Stimulated activated CD8-positive, alpha-beta memory T cell treated with anti-CD3 and anti-CD28 coated beads, Interleukin-7, amount 100 ng/mL, for 1 hour (primary cell): ENCODE measurements at places on chromosomes 6 and 20.

DNA sequence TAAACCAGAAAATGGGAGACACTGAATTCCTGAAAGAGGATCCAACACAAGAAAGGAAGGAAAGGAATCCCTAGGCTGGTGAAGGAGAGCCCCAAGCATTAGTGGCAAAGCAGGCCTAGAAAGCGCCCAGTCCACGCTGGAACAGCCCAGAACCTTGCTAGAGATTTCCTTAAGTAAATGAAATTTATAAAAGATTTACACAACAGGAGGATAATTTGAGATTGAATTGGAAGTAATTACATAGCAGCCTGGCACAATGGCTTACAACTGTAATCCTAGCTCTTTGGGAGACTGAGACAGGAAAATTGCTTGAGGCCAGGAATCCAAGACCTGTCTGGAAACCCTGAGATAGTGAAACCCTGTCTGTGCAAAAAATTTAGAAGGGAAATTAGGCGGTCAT lies 26.8 kb upstream of the C20orf144 start:
- no peak for DNase-seq

- no peak for DNase-seq
These were observed 54.1 kb downstream of the PPP1R3G start for GRCh38 chr6:5138995-5139827.

DNA sequence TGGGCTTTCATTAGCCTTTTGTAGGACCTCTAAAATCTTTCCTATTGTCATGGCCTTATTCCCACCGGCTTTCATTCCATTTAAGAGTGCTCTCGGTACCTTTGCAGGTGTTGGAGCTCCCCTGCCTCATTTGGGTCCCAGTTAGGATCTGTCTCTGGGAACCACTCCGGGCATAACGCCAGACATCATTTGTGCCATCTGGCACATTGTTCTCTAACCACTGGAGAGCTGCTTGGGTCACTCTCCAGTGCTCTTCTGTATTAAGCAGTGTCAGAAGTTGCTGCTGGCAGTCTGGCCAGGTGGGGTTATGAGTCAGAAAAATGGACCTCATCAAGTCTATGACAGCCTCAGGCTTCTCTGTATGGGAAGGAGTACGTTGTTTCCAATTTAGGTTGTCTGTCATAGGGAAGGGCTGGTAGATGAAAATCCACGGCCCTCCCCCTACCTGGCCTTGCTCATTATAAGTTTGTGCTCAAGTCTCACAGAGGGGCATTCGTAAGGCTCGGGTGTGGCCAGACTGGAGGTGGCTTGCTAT lies 62.9 kb upstream of the MOCS1 start:
- DNase-seq: no peak

- peak; percentile 48 for DNase-seq
These were observed 59.9 kb downstream of the SULF2 start for GRCh38 chr20:47725248-47725973.

GRCh38 chr6:75210885-75211739 lies 5.3 kb upstream of the COL12A1 start:
- peak; percentile 19 for DNase-seq

GRCh38 chr6:38118791-38119365 lies 299.4 kb downstream of the ZFAND3 start:
- DNase-seq: no peak

- no peak for DNase-seq
These were observed 27.1 kb downstream of the MICA start for GRCh38 chr6:31430449-31430848.

DNA sequence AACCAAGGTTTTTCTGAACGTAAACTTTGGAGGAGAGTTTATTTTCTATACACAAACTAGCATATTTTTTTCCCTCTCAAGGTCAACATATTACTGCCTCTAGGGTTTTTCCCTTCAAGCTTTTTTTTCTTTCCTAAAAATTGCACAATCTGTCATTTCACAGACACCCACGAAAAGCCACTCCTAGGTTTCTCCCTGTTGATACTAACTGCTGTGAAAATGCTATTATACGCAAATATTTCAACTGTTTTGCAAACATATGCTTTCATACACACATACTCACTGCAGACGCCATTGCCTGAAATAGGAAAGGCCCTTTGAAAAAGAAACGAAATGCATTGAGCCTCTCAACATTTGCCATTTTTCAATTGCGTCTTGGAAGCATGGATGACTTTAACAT lies 333.0 kb downstream of the CD83 start:
- DNase-seq: no peak

DNA sequence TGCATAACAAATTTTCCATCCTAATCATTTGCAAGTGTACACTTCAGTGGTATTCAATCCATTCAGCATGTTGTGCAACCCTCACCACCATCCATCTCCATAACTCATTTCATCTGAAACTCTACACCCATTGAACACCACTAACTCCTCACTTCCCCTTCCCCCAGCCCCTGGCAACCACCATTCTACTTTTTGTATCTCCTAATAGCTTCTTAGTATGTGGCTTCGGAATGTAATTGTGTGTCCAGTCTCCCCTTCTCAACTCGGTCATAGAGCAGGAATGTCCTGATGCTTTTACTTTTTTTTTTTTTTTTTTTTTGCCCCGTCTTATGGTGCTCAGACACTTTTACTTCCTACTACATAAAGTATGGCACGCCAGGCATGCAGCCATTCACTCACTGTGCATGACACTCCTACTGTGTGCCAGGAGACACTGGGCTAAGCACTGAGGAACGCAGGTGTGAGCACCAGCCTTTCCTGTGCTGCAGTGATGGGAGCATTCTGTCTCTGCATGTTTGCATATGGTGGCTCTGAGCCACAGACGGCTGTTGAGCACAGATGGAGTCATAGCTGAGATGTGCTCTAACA lies 15.3 kb downstream of the HCK start:
- no peak for DNase-seq

GRCh38 chr20:32089637-32090362 lies 19.7 kb upstream of the TM9SF4 start:
- no peak for DNase-seq

GRCh38 chr20:35269055-35269781 lies 8.7 kb downstream of the MMP24OS start:
- DNase-seq: peak; percentile 22

GRCh38 chr6:92243315-92243714 lies 1176.0 kb downstream of the EPHA7 start:
- no peak for DNase-seq

DNA sequence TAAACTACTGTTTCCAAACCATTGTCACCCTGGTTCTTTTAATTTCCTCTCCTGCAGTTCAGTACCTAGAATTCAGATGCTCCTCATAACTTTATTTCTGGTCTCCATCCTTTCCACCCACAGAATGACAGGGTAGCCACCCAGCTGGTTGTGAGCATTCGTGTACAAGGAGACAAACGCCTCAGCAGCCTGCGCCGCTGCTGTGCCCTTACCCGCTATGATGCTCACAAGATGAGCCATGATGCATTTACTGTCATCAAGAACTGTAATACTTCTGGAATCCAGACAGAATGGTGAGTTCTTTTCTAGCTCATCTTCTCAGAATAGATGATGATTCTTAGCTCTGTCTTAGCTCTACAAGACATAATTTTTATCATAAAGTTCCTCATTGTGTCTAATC lies 18.6 kb downstream of the GTPBP2 start:
- no peak for DNase-seq

GRCh38 chr6:84597238-84597875 lies 167.0 kb downstream of the TBX18 start:
- DNase-seq: no peak

GRCh38 chr6:159729598-159730331 lies 2.5 kb downstream of the WTAP start:
- DNase-seq: no peak

GRCh38 chr6:104357928-104358327 lies 501.8 kb downstream of the HACE1 start:
- no peak for DNase-seq

GRCh38 chr6:168217216-168217879 lies 102.2 kb downstream of the DACT2 start:
- DNase-seq: no peak

GRCh38 chr6:125174626-125175025 lies 21.1 kb downstream of the TPD52L1 start:
- no peak for DNase-seq

DNA sequence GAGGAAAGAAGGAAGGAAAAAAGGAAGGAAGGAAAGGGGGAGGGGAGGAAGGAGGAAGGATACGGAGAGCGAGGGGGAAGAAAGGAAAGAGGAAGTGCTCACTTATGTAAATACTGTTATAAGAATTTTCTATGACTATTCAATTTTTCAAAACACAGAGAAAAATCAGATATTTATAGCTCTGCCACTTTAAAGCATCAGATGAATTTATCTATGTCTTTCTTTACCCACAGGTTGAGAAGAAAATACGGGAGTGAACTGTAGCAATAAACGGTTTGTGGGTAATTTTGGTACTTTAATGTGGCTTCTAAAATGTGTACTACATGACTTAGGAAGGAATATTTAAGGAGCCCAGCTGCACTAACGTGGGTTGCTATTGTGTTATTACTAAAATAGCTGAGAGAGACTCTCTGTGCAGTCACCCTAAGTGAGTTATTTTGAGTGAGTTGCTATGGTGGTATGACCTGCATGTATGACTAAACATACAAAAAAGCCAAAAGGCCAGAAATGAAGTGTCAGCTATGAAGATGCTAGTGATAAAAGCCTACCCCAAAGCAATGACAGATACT lies 225.5 kb downstream of the SOD2 start:
- DNase-seq: no peak

DNA sequence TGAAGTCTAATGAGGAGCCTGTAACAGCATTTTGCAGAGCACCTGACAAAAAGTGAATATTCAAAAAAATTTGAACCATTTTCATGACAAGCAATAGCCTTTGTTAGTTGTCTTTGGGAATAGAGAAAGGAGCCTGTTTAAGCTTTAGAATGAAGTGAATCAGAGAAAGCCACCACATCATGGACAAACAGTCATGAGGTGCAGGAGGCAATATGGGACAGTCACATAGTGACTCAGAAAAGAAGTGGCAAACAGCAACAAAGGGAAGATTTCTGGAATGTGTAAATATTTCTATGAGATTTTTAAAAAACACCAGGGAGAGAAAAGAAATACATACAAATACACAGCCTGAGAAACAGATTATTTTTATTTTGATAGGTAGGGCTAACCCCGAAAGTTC lies 6.6 kb downstream of the KLHL31 start:
- no peak for DNase-seq

DNA sequence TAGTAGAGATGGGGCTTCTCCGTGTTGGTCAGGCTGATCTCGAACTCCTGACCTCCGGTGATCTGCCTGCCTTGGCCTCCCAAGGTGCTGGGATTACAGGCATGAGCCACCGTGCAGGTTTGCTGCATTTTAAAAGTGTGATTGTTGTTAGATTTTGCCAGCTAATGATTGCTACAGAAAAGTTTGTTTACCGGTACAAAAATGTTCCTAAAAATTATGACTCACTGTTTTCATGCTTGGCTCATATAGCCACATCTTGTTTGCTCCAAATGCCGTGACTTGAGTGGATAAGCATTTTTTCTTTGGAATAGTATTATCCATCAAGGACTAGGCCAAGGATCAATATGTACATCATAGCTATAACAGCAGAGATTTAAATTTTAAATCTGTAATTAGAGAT lies 24.3 kb downstream of the LRRN4 start:
- no peak for DNase-seq

DNA sequence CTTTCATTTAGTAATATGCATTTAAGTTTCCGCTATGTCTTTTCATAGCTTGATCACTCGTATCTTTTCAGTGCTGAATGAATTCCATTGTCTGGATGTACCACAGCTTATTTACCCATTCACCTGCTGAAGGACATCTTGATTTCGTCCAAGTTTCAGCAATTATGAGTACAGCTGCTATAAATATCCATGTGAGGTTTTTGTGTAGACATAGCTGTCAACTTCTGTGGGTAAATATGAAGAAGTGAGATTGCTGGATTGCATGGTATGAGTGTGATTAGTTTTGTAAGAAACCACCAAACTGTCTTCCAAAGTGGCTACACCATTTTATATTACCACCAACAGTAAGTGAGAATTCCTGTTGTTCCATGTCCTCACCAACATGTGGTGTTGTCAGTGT lies 79.2 kb upstream of the STMND1 start:
- DNase-seq: no peak

DNA sequence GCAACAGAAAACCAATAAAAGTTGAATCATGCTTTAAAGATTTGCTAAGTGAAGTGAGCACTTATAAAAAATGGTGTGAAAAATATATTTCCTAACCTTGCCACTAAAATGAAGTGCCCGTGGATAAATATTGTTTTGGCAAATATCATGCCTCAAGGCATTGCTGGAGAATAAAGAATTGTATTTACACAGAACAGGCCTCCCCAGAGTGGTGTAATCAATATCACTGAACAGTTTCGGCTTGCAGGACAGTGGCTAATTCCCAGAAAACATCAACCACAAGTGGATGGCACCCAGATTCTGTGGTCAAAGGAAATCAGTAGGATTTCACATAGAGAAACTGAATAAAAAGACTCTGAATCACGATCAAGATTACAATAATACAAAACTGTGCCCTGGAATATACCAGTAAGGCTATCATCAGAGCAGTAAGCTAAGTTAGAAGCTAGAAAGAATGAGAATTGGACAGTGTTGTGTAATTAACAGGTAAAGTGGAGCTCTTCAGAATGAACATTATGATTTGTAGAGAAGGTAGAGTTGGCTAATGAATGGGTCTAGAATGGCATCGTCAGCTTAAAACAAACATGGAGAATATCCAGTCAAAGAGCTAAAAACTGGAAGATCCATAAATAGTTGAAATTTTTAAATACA lies 1026.9 kb upstream of the ADGRB3 start:
- DNase-seq: no peak

DNA sequence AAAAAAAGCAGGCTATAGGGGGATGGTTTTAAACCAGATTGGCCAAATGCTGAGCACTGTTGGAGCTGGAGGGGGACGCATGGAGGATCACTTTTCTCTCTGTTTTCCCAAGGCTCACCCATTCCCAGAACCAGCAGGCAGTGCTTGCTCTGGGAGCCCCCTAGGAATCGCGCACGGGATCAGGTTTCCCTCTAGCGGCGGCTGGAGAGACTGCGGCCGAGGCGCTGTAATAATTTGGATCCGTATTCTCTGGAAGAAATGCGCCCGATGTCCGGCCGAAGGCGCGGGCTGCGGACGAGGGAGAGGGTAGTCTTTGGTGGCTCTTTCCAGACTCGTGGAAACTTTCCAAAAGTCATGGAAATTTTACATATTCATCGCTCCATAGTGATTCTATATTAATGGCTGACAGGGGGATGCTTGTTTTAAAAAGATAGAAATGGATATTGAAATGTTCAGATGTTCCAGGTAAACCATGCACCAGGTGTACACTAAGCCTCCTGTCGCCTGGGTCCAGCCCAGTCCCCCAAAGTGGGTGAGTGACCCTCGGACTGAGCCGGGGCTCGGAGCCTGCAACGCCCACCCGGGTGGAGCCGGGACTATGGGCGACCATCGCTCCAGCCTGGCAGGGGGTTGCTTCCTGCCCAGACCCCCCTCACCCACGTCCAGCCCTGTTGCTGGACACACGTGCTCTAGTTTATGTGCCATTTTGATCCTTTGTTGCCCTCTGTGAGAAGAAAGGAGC lies 78.7 kb upstream of the PHACTR3 start:
- no peak for DNase-seq

DNA sequence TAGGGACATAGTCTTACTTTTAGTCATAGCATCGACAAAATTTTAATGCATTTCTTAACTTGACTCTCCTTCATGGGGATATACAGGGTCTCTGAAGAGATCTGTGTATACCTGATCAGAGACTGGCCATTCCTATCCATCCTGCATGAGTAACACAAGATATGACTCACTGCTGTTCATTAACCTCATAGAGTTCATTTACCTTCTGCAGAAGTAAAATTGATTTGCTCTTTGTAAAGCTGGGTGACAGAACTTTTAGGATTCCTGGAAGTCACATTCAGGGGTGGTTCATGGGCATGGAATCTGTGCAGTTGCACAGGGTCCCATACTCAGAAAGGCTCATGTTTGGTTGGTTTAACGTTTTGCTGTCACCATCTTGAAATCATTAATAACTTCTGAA lies 53.2 kb downstream of the PDE7B start:
- no peak for DNase-seq
